ENCODE measurements at places on chromosomes 5 and 9.

DNA sequence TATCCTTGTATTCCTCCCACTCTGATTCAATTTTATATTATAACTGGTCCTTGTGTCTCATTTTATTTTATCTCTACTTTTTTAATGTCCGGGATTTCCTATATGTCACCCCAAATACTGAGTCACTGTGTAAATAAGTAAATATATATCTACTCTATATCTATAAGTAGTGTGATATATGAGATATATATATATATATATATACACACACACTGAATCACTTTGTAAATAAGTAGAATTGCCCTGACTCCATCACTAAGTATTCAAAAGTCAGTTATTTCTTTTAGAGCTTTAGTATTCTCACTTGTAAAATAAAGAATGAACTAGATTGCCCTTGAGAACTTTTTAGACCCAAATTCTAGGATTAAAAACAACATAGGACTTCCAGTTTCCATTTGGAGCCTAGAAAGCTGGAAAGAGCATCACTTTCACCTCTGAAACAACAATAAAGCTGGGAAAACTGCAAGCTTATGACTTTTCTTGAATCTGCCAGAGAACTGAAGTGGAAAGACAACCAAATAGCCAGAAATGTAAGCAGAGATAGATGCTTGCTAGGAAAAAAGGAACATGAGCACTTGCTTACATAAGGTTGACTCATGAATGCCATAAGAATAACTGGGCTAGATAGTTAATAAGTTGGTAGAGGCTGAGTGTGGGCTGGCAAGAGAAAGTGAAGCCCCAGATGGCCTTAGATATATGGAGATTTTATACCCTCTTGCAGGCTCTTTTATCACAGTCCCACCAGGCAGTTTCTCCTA is 171.1 kb upstream of the TLX3 start:
- DNase-seq = no peak

GRCh38 chr5:139669662-139670368 is 21.7 kb downstream of the CXXC5 start:
- no peak for DNase-seq

GRCh38 chr5:169139480-169140050 is 161.4 kb downstream of the SLIT3 start:
- no peak for DNase-seq

DNA sequence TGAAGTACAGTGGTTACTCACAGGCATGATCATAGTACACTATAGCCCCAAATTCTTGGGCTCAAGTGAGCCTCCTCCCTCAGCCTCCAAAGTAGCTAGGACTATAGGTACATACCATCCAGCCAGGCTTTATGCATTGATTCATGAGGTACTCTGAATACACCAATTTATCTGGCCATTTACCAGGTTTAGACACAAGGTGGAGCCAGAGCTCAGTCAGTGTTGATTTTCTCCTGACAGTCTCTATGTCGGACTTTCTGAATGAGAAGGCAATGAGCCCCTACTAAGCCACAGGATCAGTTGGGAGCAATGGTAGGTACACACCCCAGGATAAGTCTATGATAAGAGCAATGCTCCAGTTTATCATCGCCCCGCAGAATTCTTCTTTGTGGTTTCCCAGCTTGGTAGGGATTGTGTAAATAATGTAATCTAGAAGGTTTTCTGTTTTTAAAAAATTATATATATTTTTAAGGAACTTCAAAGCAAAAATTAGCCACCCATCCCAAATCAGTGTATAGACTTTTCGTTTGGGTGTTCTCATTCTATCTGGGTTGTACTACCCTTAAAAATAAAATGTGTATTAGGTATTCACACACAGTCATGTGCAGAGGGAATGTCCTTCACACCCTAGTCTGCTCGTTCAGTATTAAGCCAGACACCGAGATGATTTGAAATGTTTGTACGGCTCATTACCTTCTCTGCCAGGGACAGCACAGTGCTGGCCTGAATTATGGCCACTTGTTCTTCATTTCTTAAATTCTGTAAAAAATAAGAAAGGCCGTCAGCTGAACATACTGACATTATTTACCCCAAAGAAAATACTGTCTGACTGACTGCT is 118.4 kb upstream of the DPYSL3 start:
- DNase-seq = peak; percentile 32

DNA sequence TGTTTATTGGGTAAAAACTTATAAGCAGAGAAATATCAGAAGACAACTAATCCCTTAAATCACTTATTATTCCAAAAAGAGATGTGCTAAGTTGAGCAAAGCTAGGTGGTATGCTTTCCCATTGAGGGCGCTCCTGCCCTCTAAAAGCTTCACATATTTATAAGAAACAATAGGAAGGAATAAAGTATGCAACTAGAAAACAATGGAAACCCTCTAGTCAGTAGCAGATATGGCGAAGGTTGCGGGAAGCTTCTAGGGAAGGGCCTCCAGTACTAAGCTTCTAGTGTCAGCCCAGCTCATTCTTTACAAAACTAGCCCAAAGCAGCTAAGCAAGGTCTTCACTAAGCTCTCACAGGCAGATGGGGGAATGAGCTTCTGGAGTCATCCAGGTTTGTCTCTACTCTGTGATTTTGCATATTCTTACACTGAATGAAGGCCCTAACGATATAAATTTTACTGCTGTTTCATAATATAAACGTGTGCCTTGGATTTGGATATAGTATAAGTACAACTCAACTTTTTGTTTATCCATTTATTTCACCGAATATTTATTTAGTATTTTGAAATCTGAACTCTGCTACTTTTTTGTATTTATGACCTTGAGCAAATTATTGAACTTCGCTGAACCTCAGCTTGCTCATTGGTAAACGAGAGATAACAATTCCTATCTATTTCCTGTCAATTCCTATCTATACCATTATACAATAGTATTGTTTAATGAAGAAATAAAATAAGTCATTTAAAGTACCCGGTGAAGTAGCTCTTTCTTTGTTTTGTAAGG is 571.4 kb downstream of the ELAVL2 start:
- no peak for DNase-seq

DNA sequence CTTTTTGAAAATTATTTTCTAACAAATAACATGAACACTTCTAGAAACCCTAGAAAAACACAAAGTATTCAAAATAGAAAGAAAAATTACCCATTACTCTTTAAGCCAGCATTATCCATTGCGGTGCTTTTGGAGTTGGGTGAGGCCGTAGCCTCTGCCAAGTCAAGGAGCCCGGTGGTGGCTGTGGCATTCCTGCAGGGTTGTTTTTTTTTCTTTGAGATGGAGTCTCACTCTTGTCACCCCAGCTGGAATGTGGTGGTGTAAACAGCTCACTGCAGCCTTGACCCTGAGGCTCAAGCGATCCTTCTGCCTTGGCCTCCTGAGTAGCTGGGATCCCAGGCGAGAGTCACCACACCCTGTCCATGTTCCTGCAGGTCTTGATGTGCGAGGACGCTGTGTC is 8.2 kb upstream of the AHRR start:
- DNase-seq = no peak

GRCh38 chr5:43304525-43304924 is 8.7 kb downstream of the HMGCS1 start:
- no peak for DNase-seq

GRCh38 chr5:24094081-24094679 is 550.6 kb downstream of the CDH10 start:
- no peak for DNase-seq

- no peak for DNase-seq
These were observed 324.1 kb downstream of the PLK2 start for GRCh38 chr5:58135571-58136335.

- DNase-seq = no peak
These were observed 12.2 kb downstream of the TNIP1 start for GRCh38 chr5:151068433-151069197.

GRCh38 chr9:4661165-4661564 is 929 bp upstream of the PLPP6 start:
- no peak for DNase-seq

DNA sequence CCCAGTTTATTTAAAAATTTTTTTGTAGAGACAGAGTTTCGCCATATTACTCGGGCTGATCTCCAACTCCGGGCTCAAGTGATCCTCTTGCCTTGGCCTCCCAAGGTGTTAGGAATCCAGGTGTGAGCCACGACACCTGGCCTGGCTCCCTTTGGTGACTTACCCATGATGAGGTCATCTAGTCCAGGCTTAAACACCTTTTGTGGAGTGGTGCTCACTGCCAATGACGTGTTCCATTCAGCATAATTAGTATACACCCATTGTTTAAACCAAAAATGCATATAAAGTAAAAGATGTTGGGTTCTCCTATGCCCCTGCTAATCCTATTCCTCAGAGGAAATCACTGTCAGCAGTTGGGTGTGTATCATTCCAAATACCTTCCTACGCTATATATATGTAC is 91.0 kb downstream of the HSPA4 start:
- DNase-seq = no peak
